H1 (cell line): ENCODE measurements at places on chromosomes 7 and 10. TPM values are rescaled to one million over a fixed set of nuclear protein-coding genes. Genes with fewer than 3 reads are reported as not detected.

Gene FFAR4
- total RNA-seq = not detected in 2 replicates

- no peaks in the 10 kb centered on the region for H3K36me3 ChIP-seq
- H3K4me3 ChIP-seq = no peak overlapping the region
- H3K4me1 ChIP-seq = no peaks in the 10 kb centered on the region
- H3K27ac ChIP-seq = no peak overlapping the region
Observed at GRCh38 chr7:54596747-54597146, 54.6 kb downstream of the VSTM2A start.

DNA sequence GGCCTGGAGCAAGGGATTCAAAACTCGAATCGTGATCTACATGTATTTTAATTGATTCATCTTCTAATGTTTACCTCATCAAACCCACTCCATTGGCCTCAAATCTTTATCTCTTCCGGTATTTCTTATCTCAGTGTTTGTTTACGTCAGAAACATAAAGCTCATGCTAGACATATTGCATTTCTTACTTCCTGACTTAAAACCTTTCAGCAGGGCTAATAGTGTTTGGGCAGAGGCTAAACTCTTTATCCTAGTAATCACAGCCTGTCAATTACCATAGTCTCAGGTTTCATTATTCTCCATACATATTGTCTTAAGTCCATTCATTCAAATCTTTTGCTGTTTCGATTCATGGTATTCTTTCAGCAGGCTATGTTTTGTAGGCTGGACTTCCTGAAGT lies 81.3 kb upstream of the AGR3 start:
- no peaks in the 10 kb centered on the region for H3K36me3 ChIP-seq
- H3K4me3 ChIP-seq = no peak overlapping the region
- H3K27me3 ChIP-seq = no peaks in the 10 kb centered on the region
- H3K27ac ChIP-seq = no peak overlapping the region
- no peaks in the 10 kb centered on the region for H3K4me1 ChIP-seq
- DNase-seq = no peak

- DNase-seq = no peak
- no peak overlapping the region for H3K4me3 ChIP-seq
- no peaks in the 10 kb centered on the region for H3K27me3 ChIP-seq
- H3K4me1 ChIP-seq = no peaks in the 10 kb centered on the region
- H3K36me3 ChIP-seq = no peaks in the 10 kb centered on the region
Observed at GRCh38 chr10:89662596-89662995, 17.6 kb upstream of the PANK1 start.

DNA sequence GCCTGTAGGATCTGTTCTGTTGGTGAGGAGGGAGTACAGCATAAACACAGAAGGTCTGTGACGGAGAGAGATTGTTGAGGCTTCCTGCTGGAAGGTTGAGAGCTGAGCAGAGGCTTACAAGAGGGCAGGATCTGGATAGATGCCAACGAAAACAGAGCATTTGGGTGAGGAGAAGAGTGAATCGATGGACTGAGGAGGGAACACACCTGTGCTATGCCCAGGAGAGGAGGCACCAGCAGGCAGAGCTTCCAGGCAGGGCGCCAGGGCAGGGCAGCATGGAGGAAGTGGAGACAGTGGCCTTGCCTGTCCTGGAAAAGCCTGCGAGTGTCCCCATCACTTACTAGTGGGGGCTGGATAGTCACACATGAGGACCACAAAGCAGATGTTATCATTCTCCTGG lies 282.9 kb downstream of the PAXIP1 start:
- no peaks in the 10 kb centered on the region for H3K27me3 ChIP-seq
- H3K36me3 ChIP-seq = no peaks in the 10 kb centered on the region
- DNase-seq = no peak
- H3K4me3 ChIP-seq = no peak overlapping the region
